Activated naive CD8-positive, alpha-beta T cell treated with anti-CD3 and anti-CD28 coated beads, Interleukin-2, amount 50 U/mL, for 24 hours (primary cell): ENCODE measurements at places on chromosomes 6 and 20.

GRCh38 chr20:61015602-61016001 lies 236.5 kb upstream of the CDH4 start:
- DNase-seq = no peak

DNA sequence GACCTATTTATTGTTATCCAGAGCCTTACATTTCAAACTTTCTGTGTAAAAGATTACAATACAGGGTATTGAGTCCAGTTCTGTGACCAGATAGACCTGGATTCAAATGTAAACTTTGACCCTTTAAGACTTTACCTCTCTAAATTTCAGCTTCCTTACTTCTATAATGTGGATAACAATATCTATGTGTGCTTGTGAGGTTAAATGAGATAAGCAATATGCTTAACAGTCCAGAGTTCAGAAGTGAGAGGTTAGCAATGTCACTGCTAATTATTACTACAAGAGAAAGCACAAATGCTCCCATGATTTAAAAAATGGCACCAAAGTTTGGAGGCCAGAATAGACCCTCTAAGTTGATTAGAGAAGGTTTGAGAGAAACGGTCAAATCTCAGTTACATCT lies 27.5 kb downstream of the EPB41L2 start:
- no peak for DNase-seq

- no peak for DNase-seq
These were observed 768.4 kb upstream of the DEFB115 start for GRCh38 chr20:30488941-30489613.

GRCh38 chr20:45821947-45822346 lies 5.2 kb downstream of the TNNC2 start:
- DNase-seq = no peak

- DNase-seq = no peak
These were observed 4.3 kb upstream of the BTN3A2 start for GRCh38 chr6:26360451-26361416.

GRCh38 chr6:142482249-142482648 lies 180.4 kb downstream of the ADGRG6 start:
- DNase-seq = no peak

DNA sequence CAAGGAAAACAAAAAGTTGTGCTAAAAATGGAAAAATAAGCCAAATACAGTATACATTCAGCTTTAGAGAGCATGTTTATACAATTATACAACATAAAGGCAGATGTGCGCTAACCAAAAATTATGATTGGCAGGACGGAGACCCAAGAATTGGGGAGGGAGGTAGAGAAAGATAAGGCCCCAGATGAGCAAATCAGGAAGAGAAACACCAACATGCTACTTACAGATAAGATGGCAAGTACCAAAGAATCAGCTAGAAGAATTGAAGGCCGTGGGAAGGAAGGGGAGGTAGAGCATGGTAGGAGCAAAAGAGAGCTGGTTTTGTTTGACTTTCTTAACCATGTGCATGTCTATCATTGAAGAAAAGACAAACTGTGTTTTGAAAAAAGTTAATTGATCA lies 45.4 kb downstream of the PRND start:
- DNase-seq = no peak

- DNase-seq = no peak
These were observed 36.4 kb downstream of the DACT2 start for GRCh38 chr6:168282985-168283685.

DNA sequence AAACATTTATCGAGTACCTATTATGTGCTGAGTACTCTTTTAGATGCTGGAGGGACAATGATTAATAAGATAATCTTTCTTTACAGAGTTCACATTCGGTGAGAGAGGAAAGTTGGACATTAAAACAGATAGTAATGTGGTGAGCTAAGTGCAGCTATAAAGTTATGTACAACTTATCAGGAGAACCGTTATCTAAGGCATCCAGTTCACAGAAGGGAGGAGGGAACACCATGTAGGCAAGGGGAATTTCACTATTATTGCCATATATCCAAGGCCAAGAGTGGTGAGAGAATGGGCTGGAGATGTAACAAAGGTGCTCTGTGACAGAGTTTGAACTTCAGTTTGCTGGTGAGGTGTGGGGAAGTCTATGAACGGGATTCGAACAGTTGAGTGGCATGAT lies 105.8 kb downstream of the CARMIL1 start:
- no peak for DNase-seq

- DNase-seq = peak; percentile 51
These were observed 13.5 kb upstream of the RAB5IF start for GRCh38 chr20:36591854-36592641.

- no peak for DNase-seq
These were observed 21.5 kb upstream of the NTSR1 start for GRCh38 chr20:62686869-62687830.

DNA sequence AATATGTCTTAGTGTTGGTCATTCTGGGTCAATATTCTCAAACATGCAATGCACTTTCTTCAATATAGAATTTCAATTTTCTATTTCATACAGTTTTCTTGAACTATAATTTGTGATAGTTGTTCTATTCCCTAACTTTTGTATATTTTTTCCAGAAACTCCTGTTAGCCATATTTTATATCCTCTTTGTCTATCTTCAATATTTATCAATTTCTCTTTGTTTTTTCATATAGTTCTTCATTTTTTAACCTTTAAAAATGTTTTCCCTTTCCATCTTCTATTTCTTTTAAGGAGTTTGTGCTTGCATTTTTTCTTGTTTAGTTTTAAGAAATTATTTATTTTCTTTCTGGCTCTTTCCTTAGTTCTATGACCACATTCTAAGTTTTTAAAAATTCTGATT lies 42.0 kb upstream of the MBOAT1 start:
- no peak for DNase-seq

DNA sequence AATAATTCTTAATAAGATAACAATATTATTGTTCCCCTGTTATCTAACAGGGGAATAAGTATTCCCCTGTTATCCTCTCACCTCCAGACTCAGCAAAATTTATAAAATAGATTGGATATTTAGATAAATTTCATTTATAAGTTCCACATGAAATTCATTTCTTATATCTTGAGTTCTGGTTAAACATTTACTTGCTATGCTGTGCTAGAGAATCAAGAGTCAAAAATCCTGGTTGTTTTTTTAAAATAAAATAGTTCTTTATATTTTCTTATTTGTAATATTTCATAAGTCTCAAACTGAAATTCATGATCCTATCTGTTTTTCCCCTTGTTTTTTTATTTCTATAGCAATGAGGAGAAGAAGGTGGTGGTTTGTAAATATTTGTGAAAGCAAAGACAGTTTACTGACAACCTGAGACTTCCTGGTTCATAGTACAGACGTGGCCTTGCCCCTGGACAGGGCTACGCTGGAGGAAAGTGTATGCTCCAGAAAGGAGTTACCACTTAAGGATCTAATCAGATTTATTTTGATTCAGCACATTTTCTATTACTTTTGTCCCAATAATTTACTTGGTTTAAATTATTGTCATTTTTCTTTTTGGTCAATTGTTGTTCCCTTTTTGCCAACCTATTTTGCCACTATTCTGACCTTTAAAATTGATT lies 37.8 kb upstream of the MARCKS start:
- no peak for DNase-seq

GRCh38 chr20:20205141-20205861 lies 153.0 kb downstream of the CFAP61 start:
- DNase-seq = no peak

DNA sequence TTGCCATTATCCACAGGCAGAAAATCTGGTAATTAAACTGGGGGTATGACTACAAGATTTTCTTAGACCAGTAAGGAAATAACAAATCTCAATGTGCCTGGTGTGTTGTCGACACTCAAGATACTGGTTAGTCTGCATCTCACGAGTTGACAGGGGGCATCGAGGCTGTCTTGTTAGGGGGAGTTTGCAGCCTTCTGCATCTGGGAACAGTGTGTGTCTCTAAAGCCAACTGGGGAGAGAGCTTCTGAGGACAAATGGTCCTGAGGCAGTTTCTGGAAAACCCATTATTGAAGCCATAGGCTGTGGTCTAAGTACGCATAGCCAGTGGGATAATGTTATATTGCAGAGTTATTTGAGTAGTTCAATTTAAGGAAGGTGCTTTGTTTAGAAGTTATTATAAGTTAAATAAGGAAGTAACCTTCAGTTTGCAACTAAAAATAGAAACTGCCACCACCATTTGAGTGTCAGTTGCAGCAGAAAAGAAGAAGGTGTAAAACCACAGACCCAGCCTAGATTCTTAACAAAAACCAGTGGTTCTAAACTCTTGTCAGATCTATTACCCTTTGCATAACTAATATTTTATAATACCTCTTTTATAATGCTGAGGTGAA lies 15.4 kb upstream of the MAPK13 start:
- no peak for DNase-seq

DNA sequence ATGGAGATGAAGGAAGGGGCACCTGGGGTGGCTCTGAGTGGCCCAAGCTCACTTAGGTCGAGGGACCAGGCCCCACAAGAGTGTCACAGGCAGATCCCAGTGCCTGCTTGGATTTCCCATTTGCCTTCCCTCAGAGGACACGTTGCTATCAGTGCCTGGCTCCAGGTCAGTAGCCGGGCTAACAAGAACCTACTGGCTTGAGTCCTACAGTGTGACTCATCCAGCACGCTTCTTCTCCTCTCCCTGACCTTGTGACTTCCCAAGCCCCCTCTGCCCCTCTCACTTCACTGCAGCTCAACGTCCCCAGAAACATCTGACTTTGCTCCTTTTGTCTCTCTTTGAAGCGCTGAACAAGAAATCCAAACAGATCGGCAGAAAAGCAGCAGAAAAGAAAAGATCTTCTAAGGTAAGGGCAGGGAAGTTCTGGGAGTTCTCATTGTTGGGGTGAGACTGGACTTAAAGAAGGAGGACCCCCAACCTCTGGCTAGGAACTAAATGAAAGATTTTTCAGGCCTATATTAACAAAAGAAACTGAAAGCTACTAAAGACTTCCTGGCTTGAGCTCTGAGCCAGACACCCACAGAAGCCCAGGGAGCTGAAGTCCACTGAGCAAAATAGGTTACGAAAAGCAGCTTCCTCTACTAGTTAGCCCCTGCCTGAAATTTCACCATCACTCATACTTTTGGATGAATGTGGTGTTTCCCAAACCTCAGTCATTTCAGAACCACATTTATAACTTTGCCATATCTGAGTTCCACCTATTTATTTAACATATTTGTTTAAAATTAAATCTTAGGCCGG lies 21.5 kb downstream of the ASIP start:
- DNase-seq = no peak

GRCh38 chr6:110378552-110378951 lies 20.4 kb upstream of the METTL24 start:
- no peak for DNase-seq

DNA sequence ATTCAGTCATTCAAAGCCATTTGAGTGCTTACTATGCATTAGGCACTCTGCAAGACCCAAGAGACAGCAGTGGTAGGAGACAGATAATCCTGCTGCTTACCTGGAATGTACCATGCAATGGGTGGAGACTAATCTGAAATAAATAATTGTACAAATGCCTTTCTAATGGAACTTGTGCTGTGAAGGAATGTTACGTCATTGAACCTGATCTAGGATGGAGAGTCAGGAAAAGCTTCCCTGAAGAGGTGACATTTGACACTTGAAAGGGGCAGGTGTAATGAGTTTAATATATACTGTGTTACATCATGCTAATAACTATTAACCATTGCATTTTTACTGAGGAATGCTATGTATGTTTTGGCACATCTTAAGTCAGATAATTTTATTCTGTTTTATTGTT lies 491.0 kb upstream of the FLRT3 start:
- DNase-seq = no peak

DNA sequence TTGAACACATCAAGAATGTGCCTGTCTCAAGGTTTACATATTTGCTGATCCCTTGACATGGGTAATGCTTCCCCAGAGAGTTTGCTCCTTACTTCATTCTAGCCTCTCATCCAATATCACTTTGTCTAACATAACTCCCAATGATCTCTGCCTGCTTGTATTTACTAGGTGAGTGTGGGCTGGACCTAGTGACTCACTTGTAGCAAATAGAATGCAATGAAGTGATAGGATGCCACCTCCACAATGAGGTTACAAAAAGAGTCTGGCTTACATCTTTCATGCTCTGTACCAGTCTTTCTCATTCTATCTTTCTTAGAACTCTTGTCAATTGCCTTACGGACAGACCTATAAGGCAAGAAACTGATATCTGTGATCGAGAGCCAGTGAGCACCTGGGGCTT lies 44.9 kb upstream of the TMEM200A start:
- no peak for DNase-seq

- DNase-seq = no peak
These were observed 4.7 kb downstream of the BCLAF1 start for GRCh38 chr6:136284909-136285308.

DNA sequence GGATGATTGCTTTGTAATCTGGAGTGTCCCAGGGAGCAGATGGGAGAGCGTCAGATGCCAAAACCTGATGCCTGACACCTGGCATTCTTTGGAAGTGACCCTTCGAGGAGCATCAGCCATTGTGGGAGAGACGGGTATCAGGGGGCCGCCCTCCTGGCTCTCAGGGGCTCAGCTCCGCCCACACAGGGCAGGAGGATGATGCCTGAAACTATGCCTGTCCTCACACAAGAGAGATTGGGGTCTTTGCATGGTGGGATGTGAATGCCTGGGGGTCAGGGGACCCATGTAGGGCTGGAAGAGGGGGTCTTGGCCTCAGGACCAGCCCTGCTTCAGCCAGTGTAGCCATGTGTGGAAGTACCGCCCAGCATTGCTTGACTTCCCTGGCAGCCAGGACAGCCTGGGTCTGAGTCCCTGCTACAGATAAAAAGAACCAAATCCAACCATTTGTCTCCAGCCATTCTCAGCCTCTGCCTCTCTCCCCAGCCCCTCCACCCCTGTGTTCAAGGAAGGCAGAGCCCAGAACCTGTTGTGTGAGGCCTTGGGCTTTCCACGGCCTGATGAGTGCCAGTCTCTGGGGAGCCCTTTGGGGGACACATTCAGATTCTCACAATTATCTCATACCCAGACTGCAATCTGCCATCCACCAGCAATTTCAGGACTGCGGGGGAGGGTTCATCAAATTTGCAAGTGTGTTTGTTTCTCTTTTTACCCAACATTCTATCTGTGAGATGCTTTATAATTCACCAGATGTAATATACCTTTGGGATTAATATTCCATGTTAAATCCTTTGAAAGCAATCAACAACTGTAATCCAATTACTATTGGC lies 371.2 kb downstream of the PREX1 start:
- no peak for DNase-seq

GRCh38 chr20:1171461-1172093 lies 13.2 kb downstream of the TMEM74B start:
- peak; percentile 14 for DNase-seq

GRCh38 chr20:61299618-61300017 lies 47.6 kb downstream of the CDH4 start:
- DNase-seq = no peak

GRCh38 chr6:131558922-131559321 lies 14.1 kb upstream of the ARG1 start:
- no peak for DNase-seq

- peak; percentile 73 for DNase-seq
These were observed 282.1 kb downstream of the UST start for GRCh38 chr6:149028767-149029405.

GRCh38 chr20:64261138-64261537 lies 5.6 kb downstream of the PCMTD2 start:
- no peak for DNase-seq
